ENCODE measurements at places on chromosomes 3 and 15.

GRCh38 chr3:37608061-37608702 lies 253.5 kb upstream of the CTDSPL start:
- no peak for DNase-seq

DNA sequence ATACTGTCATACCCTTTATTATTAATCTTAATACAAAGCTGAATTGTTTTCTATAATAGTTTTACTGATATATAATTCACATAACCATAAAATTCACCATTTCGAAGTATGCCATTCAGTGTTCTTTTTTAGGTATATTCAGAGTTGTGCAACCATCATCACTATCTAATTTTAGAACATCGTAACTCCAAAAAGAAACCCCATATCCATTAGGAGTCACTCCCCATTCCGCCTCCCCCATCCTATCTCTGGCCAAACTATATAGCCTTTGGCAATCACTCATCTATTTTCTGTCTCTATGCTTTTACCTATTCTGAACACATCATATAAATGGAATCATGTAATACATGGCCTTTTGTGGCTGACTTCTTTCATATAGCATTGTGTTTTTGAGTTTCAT lies 169.7 kb upstream of the GALNT15 start:
- DNase-seq, result no peak

DNA sequence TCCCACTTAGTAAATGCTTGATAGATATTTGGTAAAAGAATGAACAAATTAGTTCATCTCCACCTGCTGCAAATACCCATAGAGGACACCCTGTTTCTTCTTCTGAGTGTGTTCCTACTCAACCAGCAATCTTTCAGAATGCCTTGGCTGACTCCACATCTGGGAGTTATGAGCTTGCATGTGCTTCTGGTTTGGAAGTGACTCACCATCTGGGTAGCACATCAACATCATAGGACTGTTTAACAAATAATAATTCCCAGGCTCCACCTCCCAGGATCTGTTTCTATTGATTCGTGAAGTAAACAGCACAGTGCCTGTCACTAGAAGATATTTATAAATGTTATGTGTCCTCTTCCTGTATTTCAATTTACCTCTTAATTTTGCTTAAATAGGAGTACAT lies 580.1 kb downstream of the ROBO2 start:
- DNase-seq, result no peak

GRCh38 chr3:123758081-123758564 lies 126.0 kb downstream of the MYLK start:
- no peak for DNase-seq

GRCh38 chr15:31309893-31310606 lies 16.6 kb upstream of the KLF13 start:
- DNase-seq, result no peak

DNA sequence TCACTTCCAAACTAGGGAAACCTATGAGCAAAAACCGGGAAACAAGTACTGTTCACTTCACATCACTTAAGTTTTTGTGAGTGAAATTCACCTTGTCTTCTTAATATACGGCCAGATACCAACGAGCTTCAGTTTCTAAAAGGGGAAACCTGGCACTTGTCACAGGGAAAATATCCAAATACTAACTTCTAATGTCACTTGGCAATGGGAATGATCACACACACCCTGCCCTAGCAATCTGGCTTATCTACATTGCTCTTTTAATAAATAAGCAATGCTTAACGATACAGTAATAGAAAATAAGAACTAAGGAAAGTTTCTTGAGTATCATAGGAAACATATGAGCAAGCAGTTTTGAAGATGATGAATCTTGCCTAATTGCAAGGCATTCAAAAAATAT lies 34.6 kb upstream of the PLOD2 start:
- no peak for DNase-seq

- no peak for DNase-seq
These were observed 217.9 kb upstream of the THBS1 start for GRCh38 chr15:39362821-39363561.

DNA sequence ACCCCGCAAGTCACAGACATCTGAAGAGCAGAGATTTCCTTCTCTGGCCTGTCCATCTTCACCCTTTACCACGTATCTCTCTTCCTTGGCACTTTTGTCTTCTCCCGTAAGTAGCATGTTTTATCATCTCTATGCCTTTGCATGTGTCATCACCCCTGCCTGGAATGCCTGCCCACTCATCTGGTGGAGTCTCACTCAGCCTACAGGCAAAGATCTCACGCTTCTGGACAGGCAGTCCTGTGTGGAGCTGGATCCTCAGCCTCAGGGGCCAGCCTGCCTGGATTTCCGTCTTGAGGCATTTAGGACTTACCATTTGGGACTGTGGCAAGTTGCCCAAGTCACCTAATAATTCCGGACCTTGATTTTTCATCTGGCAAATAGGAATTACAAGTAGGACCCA lies 114.3 kb upstream of the CACNA2D3 start:
- no peak for DNase-seq

DNA sequence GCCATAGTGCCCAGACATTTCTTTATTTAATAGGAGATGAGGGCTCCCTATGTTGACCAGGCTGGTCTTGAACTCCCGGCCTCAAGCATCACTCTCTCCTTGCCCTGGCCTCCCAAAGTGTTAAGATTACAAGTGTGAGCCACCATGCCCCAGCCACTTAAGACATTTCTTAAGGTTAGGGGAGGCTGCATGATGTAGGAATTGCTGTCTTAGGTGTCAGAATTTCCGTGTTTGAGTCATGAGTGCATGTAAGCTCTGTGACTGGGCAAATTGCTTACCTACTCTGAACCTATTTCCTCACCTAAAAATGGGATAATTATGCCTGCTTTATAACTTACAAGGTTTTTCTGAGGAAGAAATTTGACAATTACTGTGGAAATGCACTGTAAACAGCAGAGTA lies 34.2 kb upstream of the SIAH2 start:
- DNase-seq, result no peak

GRCh38 chr15:52185151-52185561 lies 6.0 kb downstream of the GNB5 start:
- no peak for DNase-seq

DNA sequence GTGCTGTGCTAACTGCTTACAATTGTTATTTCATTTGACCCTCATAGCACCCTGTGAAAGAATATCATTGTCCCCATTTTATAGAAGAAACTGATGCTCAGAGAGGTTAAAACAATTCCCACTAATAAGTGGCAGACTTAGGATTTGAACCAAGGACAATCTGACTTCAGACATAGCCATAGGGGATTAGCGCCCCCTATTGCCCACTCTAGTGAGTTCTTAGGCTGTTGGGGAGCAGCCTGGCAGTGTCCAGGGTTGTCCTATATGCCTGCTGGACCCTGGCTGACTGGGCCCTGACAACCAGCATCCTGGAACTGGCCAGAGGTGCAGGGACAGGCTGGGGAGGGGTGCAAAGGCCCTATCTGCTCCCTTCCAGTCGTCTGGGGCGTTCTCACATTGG lies 15.4 kb downstream of the DPH3 start:
- peak; percentile 8 for DNase-seq

DNA sequence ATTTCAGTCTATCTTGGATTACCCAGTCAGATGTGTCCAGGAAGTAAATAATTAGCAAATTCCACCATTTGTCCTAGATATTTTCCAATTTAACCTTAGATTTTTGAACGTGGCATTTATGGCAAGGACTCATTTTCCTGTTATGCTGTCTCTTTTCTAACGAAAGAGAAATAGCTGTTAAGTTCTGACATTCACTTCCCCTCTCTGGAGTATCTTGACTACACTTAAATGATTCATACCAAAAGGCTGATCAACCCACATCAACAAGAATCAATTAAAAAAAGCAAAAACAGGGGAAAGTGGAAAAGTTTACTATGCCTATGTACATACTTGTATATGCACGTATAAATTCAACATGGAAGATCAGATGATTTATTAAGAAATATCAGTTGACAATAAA lies 149.9 kb downstream of the FRMD5 start:
- no peak for DNase-seq

- DNase-seq, result no peak
These were observed 159.0 kb downstream of the NSUN3 start for GRCh38 chr3:94221829-94222228.

- no peak for DNase-seq
These were observed 11.6 kb upstream of the SLC6A20 start for GRCh38 chr3:45807681-45808540.

- DNase-seq, result no peak
These were observed 778.3 kb downstream of the MCTP2 start for GRCh38 chr15:95009635-95010034.

- peak; percentile 63 for DNase-seq
These were observed 43.1 kb downstream of the DNASE1L3 start for GRCh38 chr3:58167431-58168351.

DNA sequence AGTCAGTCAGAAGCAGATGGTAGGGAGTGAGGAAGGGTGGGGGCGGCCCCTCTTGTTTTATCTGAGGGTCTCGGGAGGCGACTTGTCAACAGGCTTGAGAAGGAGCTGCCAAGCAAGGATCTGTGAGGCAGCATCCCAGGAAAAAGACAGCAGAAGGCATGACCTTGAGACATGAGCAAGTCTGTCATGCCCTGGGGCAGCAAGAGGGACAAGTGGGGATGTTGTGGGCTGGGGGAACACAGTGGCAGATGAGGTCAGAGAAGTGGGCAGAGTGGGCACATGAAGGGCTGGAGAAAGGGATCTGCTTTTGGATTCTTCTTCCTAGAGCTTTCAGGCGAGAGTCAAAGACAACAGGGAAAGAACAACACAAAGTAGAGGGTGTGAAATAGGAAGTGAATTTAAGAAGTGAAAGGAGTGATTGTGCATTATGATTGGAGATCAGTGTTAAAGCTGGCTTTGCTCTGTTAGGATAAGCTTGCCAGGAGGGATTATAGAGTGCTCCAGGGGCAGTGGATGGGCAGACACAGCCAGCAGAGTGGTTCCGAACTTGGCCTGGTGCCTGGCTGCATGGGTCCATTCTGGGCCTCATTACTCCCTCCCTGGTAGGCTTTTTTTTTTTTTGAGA lies 73.3 kb downstream of the USP13 start:
- DNase-seq, result no peak

- no peak for DNase-seq
These were observed 48.0 kb upstream of the MEX3B start for GRCh38 chr15:82093774-82094211.

DNA sequence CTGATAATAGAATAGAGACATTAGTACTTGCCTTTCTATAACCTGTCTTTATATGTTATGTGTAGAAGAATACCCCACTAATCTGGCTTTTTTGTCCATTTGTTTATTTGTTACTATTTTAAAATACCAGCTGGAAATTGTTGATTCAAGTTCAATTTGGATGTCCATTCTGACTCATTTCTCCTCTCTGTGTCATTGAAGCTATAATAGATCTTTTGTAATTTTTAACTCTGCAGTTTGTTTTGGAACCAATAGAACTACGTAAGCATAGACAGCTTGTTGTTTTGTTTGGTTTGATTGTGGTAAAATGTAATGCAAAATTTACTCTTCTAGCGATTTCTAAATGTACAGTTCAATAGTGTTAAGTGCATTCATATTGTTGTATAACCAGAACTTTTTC lies 390.4 kb downstream of the ZIC1 start:
- no peak for DNase-seq

GRCh38 chr15:52680761-52681160 lies 1.6 kb upstream of the ATOSA start:
- no peak for DNase-seq

DNA sequence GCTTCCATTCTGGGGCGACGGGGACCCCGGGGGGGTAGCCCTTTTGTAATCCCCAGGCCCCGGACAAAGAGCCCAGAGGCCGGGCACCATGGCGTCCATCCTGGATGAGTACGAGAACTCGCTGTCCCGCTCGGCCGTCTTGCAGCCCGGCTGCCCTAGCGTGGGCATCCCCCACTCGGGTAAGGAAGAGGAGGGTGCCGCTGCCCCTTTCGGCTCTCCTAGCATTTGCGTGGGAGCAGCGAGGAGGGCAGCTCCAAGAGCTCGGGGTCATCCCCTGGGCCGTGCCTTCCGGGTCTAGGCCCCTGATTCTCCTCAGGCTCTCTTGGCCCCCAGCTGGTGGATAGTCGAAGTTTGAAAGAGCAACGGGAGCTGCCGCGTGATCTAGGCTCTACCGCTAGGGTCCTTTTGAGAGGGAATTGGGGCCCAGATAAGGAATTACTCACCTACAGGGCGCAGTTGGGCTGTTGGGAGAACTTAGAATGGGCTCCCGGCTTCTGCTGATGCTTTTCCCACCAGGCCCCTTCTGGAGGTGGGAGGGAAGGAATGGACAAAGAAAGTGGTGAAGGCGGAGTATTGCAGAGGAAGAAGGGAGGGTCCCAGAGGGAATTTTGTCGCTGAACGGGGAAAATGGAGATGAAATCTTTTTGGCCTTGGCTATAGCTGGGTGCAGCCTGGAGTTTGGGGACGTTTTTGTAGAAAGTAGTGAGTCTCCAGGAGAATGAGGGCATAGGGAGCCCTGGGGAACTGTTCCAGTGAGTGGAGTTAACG lies 615 bp downstream of the VPS18 start:
- DNase-seq, result peak; percentile 72

DNA sequence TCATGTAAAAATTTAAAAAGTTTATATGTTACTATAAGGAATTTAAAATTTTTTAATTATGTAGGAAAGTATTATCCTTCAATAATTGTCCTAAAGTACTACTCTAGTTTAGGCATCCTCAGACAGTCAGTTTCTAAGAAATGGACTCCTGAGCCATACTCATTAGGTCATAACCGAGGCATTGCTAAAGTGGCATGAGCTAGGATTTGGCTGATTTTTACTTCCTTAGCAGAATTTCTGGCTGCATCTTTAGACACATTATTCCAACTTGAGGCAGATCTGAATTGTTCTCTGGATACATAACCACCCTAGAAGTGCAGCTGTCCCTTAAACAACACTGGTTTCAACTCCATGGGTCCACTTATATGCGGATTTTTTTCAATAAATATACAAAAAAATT lies 38.3 kb downstream of the IFT57 start:
- no peak for DNase-seq

Measured in activated naive CD4-positive, alpha-beta T cell treated with Interleukin-2 at 50 U/mL for 16 hours (primary cell).